Activated naive CD4-positive, alpha-beta T cell (primary cell): ENCODE measurements at places on chromosomes 3 and 15.

GRCh38 chr3:25572919-25573385 lies 91.8 kb downstream of the TOP2B start:
- no peak for DNase-seq

DNA sequence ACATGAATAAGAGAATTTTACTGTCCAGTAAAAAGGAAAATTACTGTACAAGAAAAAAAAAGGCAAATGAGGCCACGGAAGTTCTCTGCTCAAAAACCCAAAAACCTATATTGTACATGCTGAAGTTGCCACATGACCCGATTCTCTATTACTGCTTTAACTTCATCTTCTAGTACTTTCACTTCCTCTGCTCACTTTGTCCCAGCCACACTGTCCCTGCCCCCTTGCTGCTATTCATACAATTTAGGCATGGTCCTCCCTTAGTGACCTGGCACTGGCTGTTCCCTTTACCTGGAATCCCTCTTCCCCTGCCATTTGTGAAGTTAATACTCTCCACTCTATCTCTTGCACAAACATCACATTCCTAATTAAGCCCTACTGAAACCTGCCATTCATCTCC lies 457.4 kb downstream of the MAGI1 start:
- DNase-seq, result no peak

GRCh38 chr3:126083511-126083912 lies 412 bp downstream of the SLC41A3 start:
- DNase-seq, result no peak

GRCh38 chr15:69529961-69530633 lies 77.5 kb downstream of the RPLP1 start:
- DNase-seq, result no peak

GRCh38 chr3:87354398-87354797 lies 78.0 kb upstream of the POU1F1 start:
- no peak for DNase-seq

GRCh38 chr15:29376590-29376989 lies 107.0 kb upstream of the NSMCE3 start:
- no peak for DNase-seq

DNA sequence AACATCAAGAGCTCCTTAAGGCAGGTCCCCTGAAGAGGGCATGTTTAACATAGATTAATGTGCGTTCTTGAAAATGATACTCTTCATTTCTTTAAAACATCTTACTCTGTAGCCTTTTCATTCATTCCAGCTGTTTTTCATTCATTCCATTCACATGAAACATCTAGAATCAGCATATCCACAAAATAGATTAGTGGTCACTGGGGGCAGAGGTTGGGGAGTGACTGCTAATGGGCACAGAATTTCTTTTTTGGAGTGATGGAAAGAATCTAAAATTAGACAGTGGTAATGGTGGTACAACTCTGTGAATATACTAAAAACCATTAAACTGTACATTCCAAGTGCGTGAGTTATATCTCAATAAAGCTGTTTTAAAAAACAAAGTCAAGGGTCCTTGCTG lies 15.4 kb upstream of the CXCR6 start:
- no peak for DNase-seq

DNA sequence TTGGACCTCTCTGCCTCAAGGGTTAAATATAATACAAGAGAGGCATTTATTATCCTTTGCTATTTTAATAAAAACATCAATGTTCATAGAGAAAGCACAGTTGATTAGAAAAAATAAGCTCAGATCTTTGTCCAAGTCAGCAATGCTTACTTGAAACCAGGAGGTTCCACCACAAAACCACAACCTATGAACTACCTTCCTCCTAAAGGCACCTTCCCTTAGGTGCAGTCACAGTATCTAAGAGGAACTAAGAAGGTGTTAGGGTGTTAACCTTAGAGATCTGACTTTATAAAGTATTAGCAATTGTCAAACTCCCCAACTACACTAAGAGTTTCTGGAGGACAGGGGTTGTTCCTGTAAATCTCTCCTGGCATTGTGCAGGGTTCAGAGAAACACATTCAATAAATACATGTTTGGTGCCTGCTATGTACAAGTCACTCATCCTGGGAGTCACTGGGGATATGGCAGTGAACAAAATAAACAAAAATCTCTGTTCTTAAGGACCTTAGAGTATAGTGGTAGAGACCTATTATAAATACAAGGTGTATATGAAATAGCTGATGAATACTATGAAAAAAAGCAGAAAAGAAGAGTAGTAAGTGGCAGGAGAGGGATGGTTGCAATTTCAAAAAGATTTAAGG lies 208.6 kb downstream of the NFKBIZ start:
- DNase-seq, result no peak

- DNase-seq, result no peak
These were observed 212.1 kb downstream of the ADAMTS17 start for GRCh38 chr15:100129677-100130076.

- DNase-seq, result no peak
These were observed 122.4 kb downstream of the RAP2B start for GRCh38 chr3:153284282-153284938.

DNA sequence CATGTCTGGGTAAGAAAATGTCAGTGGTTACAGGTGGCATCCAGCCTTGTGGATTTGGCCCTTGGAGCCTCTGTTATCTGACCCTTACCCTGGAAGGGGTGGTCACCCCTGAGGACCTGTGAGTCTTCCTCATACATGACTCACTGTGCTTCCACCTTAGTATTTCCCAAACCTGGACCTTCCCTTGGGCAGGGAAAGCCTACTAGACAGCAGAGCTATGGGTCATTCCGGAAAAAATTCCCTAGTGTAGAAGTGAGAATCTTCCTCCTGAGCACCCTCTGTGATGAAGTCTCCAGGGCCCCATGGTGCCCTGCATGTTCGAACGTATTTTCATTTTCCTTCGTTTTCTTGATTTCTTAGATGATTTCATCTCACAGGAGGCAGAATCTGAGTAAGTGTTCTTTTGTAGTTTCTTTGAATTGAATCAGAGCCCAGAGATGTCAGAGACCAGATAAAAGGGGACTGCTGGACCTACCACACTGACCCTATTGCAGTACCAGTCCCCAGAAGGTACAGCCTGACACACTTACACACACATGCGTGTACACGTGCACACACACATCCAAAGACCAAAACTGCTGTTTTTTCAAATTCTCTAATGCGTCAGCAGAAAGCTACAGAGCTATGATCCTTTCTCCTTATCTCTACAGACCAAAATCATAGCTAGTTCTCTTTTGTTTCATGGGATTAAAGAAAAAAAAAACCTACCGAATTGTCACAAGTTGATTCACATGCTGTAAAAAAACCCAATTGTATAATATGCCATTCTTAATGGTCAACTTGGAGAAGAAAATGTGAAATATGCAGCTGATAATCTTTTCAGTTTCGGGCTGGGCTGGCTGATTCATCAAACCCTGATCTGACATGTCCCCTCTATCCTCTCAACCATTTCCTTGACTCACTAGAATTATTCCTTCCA lies 50.5 kb upstream of the ARHGEF3 start:
- DNase-seq, result no peak

GRCh38 chr15:77821188-77821958 lies 188.7 kb upstream of the LINGO1 start:
- DNase-seq, result no peak

DNA sequence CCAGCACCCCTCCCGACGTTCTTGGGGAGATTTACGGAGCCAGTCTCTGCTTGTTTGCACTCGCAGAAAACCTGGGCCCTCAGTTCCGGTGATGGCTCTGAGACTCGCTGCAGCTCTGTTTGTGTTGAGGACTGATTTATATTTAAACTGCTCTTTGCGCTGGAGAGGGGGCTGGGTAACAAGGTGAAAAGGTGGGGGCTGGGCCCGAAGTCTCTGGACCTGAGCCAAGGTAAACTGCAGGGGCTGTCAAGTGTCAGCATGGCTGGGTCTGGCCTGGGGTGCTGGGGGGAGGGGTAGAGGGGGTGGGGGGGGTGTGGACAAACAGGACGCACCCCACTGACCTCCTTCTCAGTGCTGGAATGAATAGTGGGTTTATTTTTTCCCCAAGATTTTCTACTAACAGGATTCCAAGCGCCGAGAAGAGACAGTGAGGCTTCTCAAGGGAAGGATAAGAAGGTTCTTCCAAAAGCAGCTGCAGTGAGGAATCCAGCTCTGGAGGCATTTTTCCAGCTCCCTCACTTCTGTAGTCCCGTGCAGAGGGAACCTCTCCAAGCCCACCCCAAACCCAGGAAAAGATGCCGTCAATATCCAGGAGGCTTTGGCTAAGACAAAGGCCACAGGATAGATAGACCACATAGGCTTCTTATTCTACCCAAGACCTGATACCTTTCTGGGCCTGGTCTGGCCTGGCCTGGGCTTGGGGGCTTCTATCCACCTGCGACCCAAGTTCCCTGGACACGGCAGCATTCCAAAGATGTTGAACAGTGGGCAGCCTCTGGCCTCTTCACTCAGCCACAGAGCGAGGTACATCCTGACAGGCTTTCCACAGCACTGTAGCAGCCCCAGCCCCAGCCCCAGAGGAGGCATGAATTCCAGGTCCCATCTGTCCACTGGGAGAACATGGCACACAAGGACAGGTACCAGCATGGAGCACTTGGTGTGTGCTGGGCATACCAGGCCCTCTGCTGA lies 938 bp upstream of the SLCO2A1 start:
- no peak for DNase-seq

GRCh38 chr3:178059836-178060235 lies 476.4 kb upstream of the KCNMB2 start:
- DNase-seq, result no peak

DNA sequence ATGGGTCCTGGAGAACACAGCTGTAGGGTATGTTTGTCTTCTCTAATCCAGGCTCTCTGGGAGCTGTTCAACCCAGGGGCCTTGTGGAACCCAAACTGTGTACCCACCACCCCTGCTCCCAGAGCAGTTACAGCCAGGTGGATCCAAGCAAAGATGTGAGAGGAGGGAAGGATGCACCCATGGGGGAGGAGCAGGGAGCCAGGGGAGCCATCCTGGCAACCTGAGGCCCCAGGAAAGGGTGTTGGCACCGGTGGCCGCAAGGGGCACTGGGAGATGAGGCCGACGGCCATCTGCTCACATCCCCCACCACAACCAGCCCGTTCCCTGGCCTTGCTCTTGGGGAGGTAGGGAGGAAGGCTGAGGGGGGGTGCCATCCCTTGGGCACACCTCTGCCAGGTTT lies 43.2 kb downstream of the CMTM6 start:
- DNase-seq, result no peak

GRCh38 chr3:11306817-11307589 lies 34.8 kb downstream of the ATG7 start:
- DNase-seq, result no peak

- DNase-seq, result no peak
These were observed 401 bp downstream of the RAMAC start for GRCh38 chr15:82986442-82986780.

- no peak for DNase-seq
These were observed 107.4 kb upstream of the FLNB start for GRCh38 chr3:57900786-57901185.

- no peak for DNase-seq
These were observed at the start of gene MEIS2 for GRCh38 chr15:37100109-37100965. Gene MEIS2 (minus strand): TSS chr15:37100549. CDS start chr15:37099466, 1,083 bp downstream.

GRCh38 chr3:156825795-156826143 lies 384 bp upstream of the LEKR1 start:
- no peak for DNase-seq

- no peak for DNase-seq
These were observed 20.4 kb upstream of the FGF12 start for GRCh38 chr3:192747746-192748145.

GRCh38 chr3:149292666-149293065 lies 40.8 kb downstream of the TM4SF18 start:
- DNase-seq, result no peak

- no peak for DNase-seq
These were observed 9.5 kb upstream of the MANF start for GRCh38 chr3:51375571-51375970.

- no peak for DNase-seq
These were observed 24.8 kb downstream of the LNP1 start for GRCh38 chr3:100426067-100426682.

DNA sequence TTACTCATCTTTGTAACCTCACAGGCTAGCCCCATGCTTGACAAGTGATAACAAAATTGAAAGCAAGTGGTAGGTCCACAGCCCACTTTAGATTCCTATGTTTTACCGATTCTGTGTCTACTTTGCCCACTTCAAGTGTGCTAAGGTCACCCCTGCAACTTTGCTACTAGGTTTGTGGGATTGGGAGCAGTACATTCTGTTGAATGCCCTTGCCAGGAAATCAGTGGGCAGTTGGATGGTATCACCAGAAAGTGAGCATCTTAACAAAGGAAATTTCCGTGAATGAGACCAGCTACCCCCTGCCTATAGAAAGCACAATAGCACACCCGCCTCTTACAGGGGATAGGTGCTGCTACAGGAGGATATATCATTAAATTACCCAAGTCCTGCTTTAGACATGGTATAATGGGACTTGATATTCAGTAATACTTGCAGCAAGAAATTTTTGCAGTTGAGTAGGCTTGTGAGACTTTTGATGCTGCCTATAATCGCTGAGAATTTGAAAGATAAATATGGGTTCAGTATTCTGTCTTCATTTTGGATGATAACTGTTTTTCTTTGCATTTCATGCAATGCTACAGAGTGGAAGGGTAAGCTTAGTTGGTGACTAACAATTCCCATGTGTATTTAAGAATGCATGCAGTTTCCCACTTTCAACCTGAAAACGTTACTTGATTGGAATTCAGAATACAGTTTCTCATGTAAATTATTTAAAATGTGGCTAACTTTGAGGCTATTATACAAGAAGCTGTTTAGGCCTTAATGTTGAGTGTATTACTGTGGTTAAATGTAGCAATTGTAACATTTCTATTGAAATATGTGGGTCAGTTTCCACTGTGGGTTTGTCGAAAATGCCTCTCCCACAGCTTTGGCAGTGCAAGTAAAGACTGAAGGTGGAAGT lies 9.5 kb downstream of the EBLN2 start:
- DNase-seq, result no peak

GRCh38 chr3:100154171-100154570 lies 39.9 kb upstream of the FILIP1L start:
- DNase-seq, result no peak

DNA sequence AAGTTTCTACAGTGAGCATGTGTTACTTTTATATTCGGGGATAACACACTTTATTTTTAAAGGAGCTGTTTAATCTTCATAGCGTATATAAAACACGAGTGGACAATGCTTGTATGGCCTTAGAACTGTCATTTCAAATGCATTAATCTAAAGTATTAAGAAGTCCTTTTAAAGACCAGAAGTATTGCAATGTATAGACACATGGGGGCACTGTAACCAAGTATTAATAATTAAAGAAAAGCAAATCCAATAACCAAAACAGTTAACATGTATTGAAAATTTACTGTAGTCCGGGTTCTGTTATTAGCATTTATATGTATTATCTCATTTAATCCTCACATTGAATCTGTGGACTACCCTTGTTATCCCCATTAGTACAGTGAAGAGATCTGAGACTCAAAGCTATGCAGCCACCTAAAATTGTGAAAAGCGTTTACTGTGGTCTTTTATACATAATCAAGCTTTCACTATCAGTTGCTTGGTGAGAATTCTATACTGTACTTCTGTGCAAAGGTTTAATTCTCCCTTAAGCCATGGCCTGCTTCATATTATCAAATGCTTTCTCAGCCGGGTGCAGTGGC lies 10.1 kb downstream of the ARL14 start:
- no peak for DNase-seq

GRCh38 chr15:100134089-100134583 lies 207.6 kb downstream of the ADAMTS17 start:
- no peak for DNase-seq
